Anterior cingulate cortex (tissue), 58 donors: ENCODE measurements at places on chromosomes 1 and 21.

DNA sequence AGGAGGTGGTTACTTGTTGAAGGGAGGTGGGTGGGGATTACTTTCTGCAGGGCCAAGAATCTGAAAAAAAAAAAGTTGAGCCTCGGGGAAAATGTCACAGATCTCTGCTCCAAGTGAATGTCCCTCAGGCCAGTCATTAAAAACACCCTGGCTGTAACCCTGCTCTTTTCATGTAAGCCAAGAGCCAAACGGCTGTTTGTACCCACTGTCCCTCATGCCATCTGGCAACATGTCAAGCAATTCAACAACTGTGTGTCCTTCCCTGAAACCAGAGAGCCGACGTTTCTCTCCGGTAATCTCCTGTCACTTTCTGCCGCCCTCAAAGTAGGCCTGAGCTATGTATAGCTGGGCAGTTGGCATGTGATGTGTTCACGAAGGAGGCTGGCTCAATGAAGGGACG lies 14.7 kb downstream of the CASQ2 start:
- DNase-seq, result no peak

- no peak for DNase-seq
Measured at GRCh38 chr1:106619827-106620134, 436.7 kb upstream of the PRMT6 start.

DNA sequence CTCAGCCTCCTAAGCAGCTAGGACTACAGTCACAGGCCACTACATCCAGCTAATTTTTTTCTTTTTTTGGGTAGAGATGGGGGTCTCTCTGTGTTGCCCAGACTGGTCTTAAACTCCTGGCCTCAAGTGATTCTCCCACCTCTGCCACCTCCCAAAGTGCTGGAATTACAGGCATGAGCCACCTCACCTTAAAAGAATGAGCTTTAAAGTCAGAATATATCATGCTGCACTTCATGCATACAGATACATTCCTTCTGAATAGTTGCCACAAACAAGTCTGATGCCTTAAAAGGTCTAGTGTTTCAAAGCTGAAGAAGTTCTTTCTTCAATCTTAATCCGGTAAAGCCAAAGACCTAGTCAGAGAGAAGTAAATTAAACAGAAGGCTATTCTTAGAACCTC lies 23.8 kb upstream of the CPLANE2 start:
- DNase-seq, result no peak

- DNase-seq, result peak; percentile 86
Measured at GRCh38 chr1:40315239-40315794, 1.8 kb downstream of the COL9A2 start.

DNA sequence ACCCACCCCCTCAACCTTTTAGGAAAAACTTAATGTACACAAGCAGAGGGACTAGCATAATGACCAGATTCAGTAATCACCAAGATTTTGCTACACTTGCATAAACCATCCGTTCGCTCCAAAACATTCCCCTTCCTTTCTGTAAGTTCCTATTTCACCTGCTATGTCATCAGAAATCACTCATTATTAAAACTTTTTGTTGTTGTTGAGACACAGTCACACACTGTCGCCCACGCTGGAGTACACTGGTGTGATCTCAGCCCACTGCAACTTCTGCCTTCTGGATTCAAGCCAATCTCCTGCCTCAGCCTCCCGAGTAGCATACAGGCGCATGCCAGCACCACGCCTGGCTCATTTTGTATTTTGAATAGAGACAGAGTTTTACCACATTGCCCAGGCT lies 3.4 kb downstream of the MRPL20 start:
- no peak for DNase-seq

DNA sequence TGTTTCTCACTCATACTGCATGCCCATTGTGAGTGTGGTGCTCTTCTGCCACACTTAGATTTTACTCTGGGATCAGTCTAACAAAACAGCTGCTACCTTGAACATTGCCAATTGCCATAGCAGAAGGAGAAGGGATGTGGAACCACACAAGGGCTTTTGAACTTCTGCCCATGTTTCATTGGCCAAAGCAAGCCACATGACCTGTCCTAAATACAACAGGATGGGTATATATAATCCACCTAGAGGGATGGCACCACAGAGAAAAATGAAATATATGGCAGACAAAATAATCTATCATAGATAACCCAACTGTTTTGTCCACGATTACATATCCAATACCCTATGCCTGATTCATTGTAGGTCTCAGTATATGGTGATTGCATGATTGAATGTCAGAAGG lies 26.3 kb downstream of the PDE4B start:
- DNase-seq, result no peak

DNA sequence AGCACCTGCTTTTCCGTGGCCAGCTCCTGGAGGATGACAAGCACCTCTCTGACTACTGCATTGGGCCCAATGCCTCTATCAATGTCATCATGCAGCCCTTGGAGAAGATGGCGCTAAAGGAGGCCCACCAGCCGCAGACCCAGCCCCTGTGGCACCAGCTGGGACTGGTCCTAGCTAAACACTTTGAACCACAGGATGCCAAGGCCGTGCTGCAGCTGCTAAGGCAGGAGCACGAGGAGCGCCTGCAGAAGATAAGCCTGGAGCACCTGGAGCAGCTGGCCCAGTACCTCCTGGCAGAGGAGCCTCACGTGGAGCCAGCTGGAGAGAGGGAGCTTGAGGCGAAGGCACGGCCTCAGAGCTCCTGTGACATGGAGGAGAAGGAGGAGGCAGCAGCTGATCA lies 413 bp downstream of the UBL4B start:
- DNase-seq, result no peak

DNA sequence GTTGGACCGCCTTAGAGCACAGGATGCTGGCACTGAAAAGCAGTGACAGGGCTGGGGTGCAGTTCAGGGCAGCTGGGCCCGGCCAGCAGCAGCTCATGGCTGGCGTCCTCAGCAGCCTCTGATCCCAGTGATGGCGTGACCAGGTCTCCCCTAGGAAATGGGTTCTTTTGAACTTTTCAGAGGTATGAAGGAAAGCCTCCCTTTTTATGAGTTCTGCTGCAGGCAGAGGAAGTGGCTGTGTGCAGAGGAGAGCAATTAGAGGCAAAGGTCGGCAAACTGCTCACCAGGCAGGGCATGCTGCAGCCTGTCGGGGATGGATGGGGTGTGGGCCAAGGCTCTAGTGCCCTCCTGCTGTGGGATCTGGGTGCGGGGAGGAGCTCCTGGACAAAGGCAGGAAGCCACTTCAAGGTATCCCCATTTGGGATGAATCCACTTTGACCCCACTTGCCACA lies 45.6 kb upstream of the RAB4A start:
- DNase-seq, result no peak

DNA sequence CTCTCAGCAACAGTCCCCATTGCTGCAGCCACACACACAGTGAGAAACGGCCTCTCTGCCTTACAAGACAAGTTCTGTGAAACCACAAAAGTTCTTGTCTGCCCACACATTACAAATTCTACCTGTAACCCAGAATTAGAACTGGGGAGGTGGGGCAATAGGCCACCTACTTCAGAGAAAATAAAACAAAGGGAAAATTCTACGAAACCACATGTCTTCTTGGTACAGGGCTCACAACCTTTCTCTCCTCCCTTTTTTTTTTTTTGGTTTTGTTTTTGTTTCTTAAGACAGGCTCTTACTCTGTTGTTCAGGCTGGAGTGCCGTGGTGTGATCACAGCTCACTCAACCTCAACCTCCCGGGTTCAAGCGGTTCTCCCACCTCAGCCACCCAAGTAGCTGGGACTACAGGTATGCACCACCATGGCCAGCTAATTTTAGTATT lies 30.2 kb downstream of the LPAR3 start:
- DNase-seq, result no peak

DNA sequence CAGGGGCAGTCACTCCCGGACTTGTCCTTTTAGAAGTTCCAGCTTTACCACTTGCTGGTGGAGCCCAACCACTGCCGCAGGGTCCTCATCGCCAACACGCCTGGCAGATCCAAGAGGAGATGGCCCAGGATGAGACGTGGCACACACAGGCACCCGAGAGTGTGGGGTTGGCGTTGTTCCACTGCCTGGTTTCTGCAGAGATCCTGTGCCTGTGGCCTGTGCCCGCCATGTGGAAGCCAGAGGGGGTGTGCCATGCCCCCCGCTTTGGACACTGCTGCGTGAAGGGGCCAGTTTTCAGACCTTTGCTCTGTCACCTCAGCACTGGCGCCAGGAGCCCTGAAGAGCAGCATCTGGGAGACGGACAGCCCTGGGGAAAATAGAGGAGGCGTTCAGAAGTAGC lies 10.8 kb downstream of the CD46 start:
- no peak for DNase-seq

GRCh38 chr1:32998997-32999396 lies 34.4 kb upstream of the RNF19B start:
- no peak for DNase-seq

DNA sequence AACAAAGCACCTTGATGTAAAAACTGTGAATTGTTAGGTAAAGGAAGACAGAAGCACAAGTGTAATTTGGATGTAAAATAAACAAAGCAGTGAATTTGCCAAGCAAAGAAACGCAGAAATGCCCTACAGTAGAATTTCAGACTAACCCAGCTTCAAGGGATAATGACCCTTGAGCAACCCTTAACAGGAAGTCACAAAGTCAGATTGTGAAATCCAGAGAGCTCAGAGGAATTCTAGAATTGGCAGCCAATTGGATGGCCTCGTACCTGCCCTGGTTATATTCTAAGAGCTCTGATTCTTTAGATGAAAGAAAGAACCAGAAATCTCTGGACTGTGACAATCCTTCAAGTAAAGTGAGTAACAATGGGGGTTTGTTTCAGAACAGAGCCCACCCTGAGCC lies 152.7 kb upstream of the CHRM3 start:
- DNase-seq, result no peak

GRCh38 chr21:44353191-44353970 lies at the start of gene TRPM2:
Gene TRPM2, plus strand, starts transcription at chr21:44353621. Its CDS starts 80 bp downstream, at chr21:44353701.
- no peak for DNase-seq

- no peak for DNase-seq
Measured at GRCh38 chr21:35095859-35096291, 46.8 kb upstream of the RUNX1 start.

DNA sequence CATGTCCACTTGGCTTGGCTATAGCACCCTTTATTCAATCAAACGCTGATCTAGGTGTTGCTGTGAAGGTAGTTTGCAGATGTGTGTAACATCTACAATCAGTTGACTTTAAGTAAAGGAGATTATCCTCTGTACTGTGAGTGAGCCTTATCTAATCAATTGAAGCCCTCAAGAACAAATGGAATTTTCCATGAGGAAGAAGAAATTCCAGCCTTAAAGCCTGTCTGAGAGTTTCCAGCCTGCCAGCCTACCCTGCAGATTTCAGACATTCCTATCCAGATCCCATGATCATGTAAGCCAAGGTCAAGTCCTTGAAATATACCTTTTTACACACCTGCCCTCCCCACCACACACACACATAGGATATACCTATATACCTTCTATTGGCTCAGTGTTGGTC lies 696.7 kb downstream of the MRPL39 start:
- DNase-seq, result no peak

DNA sequence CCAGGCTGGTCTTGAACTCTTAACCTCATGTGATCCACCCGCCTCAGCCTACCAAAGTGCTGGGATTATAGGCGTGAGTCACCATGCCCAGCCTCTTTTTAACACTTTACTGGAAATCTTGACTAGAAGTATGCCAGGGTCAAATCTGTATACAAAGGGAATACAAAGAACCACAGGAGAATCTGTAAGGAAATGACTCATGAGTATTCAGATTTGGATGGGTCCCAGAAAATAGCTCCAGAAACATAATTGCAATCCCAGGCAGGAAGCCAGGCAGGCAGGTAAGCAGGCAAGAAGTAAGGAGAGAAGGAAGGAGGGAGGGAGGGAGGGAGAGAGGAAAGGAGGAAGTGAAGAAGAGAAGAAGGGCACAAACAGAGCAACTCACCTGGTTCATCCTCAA lies 22.8 kb upstream of the TIAM1 start:
- no peak for DNase-seq

- no peak for DNase-seq
Measured at GRCh38 chr1:186059752-186060151, 315.3 kb downstream of the TPR start.

DNA sequence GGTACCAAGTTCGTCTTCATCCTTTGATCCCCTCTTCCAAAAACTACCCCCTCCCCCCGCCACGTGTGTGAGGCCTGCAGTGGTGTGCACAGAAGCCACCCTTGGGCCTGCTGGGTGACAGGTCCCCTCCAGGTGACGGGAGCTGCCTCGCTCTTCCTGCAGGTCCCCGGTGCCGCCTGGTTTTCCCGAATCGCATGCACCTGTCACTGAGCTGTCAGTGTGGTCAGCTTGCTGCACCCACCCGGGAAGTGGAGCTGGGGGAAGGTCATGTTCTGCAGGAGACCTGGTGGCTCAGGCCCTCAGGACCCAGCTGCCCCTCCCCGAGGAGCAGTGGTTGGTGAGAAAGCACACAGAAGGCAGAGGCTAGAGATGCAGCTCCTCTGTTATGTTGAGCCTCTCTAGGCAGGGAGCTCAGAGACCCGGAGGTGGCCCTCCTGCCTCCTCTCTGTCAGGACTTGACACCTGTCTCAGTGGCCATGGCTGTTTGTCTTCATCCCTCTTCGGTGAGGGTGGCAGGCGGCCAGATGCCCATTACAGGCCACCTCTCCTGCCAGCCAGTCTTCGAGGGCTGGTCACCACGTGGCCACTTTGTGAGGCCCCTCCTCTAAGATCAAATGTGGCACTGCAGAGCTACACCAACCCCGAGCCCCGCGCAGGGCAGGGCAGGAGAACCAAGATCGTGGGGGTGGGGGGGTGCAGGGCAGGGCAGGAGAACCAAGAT lies 60.9 kb downstream of the SKI start:
- no peak for DNase-seq

DNA sequence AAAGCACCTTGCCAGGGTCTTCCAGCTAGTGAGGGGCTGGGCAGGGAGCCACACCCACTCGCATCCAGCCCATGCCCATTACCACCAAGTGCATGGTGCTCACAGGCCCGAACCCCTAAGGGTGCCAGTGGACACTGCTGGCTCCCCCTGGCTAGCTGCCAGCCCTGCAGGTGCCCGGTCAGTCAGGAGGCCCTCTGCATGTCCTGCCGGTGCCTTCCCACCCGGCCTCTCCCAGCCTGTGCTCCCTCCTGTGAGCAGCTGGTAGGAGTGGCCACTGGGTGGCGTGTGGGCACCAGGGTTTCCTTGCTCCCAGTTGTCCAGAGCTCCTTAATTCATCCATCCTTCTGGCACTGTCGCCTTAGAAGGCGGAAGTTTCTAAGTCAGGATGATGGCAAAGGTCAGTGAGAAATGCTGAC lies 33.4 kb downstream of the QSOX1 start:
- no peak for DNase-seq

- DNase-seq, result no peak
Measured at GRCh38 chr1:175338387-175339135, 146.0 kb upstream of the KIAA0040 start.
